ENCODE measurements at places on chromosomes 2 and 18. TPM values are rescaled to one million over a fixed set of nuclear protein-coding genes. Genes with fewer than 3 reads are reported as not detected.

DNA sequence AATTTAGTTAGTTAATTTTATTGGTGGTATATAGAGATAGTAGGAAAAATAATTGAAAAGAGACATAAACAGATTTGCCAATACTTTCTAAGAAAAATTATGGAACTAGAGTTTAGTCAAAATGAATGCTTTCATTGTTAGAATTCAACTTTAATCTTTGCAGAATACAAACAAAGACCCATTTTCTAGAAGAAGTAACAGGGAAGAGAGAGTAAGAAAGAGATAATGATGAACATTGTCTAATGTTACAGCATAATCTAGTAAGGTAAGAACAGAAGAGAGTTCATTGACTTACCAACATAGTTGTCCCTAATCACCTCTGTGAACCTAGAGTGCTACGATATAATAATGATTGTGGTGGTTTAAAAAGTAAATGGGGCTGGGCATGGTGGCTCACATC, 23.7 kb downstream of the SCN1A start:
- DNase-seq = no peak

GRCh38 chr2:2007551-2008501, 263.5 kb upstream of the PXDN start:
- DNase-seq = no peak

DNA sequence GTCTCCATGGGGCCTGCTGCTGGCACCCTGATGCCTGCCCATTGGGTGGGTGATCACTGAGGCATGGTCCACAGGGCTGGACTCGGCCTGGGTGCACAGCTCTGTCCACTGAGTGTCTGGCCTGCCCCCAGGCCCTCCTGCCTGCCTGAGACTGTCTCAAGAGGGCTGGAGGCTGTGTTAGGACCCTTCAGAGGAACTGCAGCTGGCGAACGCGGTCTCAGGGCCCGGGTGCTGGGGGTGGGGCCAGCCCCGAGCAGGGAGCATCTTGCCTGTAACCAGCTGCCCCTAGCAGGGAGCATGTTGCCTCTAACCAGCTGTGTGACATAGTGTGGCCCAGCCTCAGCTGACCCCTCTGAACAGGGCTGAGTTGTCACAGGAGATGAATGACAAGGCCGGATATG, 50.0 kb downstream of the TWIST2 start:
- DNase-seq = no peak

DNA sequence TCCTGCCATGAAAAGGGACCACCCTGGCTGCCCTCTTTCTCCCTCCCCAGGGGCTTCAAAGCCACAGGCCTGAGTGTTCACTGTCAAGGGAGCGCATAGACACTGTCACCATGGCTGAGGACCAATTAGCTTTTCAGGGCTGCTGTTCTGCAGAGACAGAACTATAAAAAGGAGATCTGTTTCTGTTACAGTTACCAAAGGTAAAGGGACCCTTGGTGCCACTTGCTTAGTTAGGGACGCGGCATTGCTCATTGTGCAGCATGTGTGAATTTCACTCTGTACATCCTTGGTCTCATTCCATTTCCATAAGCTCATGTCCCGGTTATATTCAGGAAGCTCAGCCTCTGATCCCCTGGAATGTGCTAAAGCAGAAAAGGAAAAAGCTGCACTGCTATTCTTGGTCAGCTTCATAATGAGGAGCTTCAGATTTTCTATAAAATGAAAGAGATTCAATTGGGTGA, 55.5 kb upstream of the RNF152 start:
- no peak for DNase-seq

DNA sequence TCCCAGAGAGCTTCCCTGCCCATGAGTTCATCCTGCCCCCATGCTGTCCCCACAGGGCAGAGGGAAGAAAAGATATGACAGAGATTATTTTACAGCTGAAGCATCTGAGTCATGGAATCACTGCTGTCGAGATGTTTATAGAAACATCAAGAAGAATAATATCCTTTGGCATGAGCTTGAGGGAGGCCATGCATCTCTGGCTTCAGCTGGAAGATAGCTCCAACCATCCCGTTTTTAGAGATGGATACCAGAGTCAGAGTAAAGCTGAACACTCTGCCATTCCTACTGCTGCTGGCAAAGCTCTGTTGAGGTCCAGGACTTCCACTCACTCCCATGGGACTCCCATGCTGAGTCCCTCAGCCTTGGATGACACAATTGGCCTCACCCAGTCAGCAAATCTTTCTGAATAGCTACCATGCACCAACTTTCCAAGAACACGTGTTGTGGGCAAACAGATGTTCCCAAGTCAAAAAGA, 167.8 kb downstream of the TTC32 start:
- no peak for DNase-seq

GRCh38 chr2:71299507-71299906, 32.1 kb upstream of the ZNF638 start:
- no peak for DNase-seq

DNA sequence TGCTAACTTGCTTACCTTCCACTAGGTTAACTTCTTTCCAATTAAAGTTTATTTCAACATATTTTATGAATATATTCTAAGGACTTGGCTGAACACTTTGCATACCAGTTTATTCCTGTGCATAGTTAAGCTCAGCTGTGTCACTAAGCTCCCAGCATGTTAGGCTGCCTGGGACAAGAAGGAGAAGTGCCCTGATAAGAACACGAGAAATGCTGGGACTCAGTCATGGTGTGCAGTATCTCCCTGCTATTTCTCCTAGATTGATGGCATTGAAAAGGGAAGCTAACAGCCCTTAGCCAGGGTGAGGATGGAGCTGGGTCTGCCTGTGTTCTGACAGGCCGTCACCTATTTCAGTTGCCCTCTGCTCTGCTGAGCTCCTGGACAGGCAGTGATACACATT, 164.3 kb downstream of the TRABD2A start:
- DNase-seq = no peak

DNA sequence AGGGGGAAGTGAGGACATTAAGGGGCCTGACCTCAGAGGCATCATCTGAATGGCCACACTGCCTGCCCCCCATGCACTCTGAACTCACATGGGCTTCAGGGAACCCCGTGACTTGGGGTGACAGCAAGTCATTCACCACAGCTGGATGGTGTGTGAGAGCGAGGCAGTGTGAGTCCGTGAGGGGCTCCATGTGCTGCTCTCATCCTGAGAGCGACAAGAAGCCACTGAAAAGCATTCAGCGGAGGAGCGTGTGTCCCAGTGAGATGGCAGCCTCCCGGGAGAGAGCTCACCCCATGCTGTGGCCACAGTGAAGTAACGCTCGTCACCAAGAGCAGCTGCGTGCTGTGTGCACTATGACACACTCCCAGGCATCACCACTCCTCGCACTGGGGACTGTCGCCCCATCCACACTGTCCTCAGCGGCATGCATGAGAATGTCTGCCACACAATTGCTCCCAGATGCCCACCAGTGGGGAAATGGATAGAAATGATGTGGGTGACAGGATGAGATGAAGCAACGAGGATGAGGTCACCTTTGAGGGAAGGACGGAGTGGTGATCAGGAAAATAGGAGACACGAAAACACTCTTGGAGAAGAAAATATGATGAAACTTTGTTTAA, 213.0 kb upstream of the RAB6C start:
- DNase-seq = no peak

The CNRIP1 gene
- 9.2 TPM for total RNA-seq

The SP140 gene
- total RNA-seq = 0.42 TPM

The LRRC30 gene
- total RNA-seq = 8.2 TPM

The ANKRD53 gene
- total RNA-seq = 0.15 TPM

The CREG2 gene
- total RNA-seq = 0.34 TPM

The NGEF gene
- 0.48 TPM for total RNA-seq

Data from psoas muscle (tissue), 8 donors.